ENCODE measurements at places on chromosomes 7 and 10.

DNA sequence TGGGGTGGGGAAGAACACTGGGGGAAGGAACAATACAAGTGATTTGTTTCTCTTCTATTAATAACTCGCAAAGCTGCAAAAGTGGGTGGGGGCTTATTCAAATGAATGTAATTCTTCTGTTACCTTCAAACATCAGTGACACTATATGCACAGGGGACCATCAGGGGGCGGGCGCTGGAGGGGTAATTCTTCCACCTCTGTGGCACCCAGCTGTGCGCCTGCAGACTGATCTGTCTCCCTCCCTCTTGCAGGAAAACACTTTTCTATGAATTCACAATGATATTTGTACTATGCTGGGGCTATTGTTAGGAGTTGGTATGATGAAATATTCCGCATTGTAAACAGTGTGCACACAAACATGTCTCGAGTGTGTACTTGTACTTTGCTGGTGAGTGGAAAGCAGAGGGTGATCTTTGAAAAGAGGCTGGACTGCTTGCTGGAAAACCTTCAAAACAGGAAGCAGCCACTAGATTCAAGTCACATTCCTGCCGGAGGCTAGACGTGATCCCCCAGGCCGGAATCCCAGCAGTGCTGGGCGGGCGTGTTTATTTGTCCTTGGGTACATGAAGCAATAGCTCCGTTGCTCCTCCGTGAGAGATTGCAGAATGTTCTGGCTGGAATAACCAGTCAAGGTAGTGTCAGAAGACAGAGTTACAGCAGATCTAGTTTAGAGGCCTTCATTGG is 15.8 kb upstream of the BNIP3 start:
- no peak for DNase-seq

- DNase-seq = no peak
Observed at GRCh38 chr10:75870039-75870645, 438.7 kb downstream of the LRMDA start.

DNA sequence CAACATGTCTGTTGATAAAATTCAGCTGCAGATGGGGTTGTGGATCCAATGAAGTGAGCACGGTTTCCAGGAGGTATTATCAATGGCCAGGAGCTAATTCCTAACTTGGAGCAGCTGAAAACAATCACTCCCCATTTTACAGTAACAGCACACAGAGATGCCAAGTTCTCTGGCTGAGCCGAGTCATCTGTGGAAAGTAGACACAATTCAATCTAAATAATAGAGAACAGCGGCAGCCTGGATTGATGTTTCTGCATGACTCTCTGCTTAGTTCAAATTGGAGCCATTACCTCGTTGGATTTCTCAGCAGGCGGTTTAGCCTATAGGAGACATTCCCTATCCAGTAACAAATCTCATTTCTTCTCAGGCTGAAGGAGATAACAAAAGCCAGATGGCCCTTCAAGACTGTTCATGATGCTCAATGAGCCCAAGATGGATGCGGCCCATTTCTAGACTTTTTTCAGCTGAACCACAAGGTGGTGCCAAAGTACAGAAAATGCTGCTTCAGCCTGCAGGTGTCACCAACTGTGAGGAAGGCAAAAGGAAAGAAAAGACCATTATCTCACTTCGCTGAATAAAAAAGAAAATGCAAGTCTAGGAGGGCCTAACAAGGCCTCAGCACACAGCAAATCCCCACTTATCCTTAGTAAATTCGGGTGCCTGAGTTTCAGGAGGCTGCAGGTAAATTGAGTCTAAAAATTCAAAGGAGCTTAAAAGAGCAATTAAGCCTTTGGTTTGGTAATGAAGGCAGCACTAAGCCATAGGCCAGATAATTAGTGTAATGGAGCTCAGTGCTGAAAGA is 83.7 kb downstream of the SLC16A9 start:
- peak; percentile 5 for DNase-seq

GRCh38 chr10:108620821-108621534 is 1302.3 kb downstream of the XPNPEP1 start:
- no peak for DNase-seq

GRCh38 chr10:74586088-74586585 is 240.3 kb upstream of the KAT6B start:
- DNase-seq = no peak

- DNase-seq = no peak
Observed at GRCh38 chr7:97317575-97317974, 200.1 kb downstream of the SDHAF3 start.

DNA sequence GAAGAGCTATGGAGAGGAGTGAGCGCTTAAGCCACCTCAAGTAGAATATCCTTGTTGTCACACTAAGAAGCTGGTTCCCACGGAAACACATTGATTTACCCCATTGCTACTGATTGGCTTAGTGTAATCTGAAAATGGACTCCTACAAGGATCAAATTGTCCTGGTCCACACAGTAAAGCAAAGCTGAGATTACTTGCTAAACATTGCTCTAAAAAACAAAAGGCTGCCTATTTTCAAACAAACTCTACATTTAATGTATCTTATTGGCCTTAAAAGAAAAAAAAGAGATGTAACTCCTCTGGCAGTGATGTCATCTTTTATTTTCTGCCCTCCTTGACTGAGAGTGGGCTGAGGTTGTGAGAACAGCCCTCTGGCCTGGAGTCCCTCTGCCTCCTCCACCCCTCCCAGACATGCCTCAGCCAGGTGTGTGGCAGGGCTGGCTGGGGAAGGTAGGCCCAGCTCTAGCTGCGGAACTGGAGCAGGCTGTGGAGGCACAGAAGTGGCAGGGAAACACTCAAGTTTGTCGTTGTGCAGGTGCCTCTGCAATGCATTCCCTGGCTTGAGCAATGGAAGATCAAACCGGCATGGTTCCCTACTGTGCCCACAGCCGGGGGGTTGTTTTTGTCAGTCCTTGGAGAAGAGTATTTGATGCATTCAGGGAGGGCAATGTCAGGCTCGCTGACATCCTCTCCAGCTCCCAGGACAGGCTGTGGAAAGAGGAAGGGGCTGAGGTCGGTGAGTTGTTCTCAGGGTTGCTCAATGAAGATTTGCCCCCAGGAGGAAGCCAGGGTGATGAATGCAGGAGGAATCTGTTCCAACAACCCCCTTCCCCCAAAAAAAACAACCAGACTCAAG is 9.1 kb downstream of the KLF6 start:
- no peak for DNase-seq

DNA sequence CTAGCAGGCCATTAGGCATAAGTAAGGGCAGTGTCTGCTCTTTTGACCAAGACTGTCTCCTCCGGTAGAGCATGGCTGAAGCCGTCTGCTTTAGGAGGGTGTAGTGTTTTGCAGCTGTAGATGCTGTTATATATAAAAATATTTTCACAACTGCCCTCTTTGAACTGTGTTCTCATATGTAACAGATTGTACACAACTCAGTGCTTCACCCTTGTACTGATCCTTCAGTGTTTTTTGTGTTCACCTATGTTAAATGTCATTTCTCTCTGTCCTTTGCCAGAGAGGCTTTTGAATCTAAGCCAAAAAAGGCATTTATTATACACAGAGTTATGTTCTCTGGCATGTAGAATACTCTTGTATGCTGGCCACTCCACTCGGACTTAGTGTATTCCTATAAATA is 135.5 kb downstream of the BICC1 start:
- DNase-seq = no peak

DNA sequence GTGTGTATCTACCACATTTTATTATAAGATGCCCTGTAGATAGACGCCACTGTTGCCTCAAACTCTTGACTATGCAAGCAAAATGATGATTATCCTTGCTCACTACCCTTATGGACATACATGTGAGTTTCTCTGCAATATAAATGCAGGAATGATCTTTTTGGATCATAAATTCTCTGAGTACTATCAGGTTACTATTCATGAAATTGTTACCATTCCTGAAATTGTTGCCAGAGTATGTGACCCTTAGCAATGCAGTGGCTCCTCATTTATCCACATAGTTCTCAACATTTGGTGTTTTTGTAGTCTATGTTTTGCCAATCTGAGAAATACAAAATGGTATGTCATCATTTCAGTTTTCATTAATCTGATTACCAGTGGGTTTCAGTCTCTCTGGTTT is 166.2 kb upstream of the FAM3C start:
- DNase-seq = no peak

DNA sequence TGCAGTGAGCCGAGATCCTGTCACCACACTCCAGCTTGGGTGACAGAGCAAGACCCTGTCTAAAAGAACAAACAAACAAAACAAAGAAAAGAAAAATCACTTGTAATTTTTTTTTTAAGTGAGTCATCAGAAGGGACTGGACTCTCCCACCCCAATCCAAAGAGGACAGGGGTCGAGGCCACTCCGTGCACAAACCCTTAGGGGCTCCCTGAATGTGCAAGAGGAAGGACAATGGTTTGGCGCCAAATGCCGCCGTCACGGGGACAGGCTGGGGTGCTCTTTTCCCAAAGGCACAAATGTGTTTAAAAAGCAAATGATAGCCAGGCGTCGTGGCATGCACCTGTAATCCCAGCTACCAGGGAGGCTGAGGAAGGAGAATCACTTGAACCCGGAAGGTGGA is 23.8 kb downstream of the RCC1L start:
- DNase-seq = no peak

All from stimulated activated CD4-positive, alpha-beta T cell treated with anti-CD3 and anti-CD28 coated beads, Interleukin-1b, Interleukin-23, amount 100 ng/mL, for 1 hour (primary cell).